Fibroblast of villous mesenchyme (primary cell): ENCODE measurements at places on chromosomes 6 and 20.

GRCh38 chr6:164098857-164099267 lies 684.3 kb downstream of the QKI start:
- DNase-seq: no peak

GRCh38 chr20:16621435-16622141 lies 48.3 kb upstream of the KIF16B start:
- no peak for DNase-seq

DNA sequence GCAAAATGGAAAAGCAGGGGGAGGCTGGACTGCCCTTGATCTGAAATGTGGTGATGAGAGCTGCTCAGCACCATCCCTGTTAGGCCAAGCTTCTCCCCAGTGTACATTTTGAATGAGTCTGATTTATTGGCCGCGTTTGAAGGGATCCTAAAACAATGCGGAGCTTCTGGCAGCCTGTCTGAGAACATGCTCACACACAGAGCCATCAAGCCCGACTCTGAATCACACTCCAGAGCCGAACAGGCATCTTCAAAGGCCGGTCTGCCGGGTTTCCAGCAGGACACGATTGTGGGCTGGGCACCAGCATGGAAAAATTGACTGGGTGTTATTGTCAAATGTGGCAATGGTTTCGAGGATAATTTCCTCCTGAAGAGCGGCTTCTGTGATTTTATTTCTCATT lies 235.9 kb downstream of the TFAP2C start:
- DNase-seq: peak; percentile 22

- no peak for DNase-seq
These were observed 56.2 kb downstream of the CENPW start for GRCh38 chr6:126396131-126396530.

GRCh38 chr6:56659721-56660380 lies 17.2 kb upstream of the DST start:
- no peak for DNase-seq

GRCh38 chr6:8506126-8506525 lies 70.8 kb upstream of the SLC35B3 start:
- no peak for DNase-seq

DNA sequence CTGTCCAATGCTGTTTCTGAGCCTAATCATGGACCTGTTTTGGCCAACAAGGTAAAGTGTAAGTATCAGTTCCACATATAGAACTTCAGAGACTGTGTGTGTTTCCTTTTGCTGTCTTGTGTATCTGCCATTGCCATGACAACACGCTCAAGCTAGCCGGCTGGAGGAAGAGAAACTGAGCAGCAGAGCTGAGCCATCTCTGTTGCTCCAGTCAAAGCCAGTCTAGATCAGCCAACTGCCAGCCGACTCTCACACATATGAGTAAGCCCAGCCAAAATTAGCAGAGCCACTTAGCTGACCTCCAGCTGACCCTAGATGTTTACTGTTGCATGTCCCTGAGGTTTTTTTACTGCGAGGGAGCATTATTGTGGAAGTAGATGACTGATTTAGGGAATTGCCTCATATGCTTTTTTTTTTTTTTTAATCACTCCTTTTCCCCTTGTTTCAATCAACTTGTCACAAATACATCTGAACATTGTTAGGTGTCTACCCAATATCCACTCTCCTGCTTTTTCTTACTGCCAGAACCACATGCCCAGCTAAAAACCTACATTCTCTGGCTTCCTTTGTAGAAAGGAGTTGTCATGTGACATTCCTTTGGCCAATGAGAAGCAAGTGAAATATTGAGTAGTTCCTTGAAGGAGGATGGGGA lies 304.3 kb upstream of the SUPT3H start:
- peak; percentile 70 for DNase-seq

- DNase-seq: no peak
These were observed 36.5 kb downstream of the SULF2 start for GRCh38 chr20:47748823-47749222.

DNA sequence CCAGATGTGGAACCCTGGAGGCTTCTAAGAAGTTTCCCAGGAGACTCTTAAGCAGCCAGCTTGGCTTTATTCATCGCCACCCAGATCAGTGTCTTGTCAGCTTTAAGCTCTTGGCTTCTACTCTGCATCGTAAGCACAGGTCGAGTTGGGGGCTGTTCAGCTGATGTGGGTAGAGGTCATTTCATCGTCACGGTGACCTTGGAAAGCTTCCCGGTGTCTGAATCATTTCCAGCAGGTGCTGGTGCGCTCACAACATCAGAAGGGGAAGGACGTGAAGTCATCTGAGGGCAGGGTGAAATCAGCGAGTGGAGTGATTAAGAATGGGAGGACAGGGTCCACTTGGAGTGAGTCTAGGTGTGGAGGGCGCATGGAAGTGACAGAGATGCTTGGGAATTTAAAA lies 112.6 kb downstream of the SASH1 start:
- DNase-seq: peak; percentile 75
